ENCODE measurements at places on chromosomes 6 and 20. TPM values are rescaled to one million over a fixed set of nuclear protein-coding genes. Genes with fewer than 3 reads are reported as not detected.
A peak's percentile ranks its signal among the peaks of the same experiment; 100 is the strongest.

The TSHZ2 gene
- 24.9 TPM for total RNA-seq

The ULBP3 gene
- 0.75 TPM for total RNA-seq

DNA sequence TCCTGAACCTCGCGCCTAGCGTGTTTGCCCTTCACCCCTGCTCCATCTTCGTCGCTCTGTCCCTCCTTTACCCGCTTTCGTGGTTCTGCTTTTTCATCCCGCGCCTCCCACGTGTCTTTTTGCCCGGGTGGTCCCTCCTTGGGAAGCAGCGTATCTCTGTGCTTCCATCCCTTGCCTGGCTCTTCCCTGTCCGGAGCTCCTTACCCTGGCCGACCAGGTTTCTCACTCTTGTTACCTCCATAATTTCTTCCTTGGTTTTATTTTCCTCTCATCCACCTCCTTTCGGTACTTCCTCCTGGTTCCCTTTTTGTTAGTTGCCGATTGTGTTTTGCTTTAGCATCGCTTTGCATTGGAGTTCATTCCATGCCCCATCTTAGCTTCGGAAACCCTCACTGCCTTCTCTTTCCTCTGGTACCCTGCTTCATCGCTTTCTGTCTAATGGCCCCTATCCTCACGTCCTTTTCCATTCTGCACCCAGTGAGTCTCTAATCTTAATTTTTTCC, 735 bp downstream of the FAM135A start:
- H3K27me3 ChIP-seq: no peaks in the 10 kb centered on the region
- H3K27ac ChIP-seq: no peak overlapping the region
- H3K4me1 ChIP-seq: no peaks in the 10 kb centered on the region
- H3K4me3 ChIP-seq: peak overlapping the region; percentile 88
- no peak for DNase-seq

GRCh38 chr6:38051819-38052434, 232.4 kb downstream of the ZFAND3 start:
- DNase-seq: no peak
- H3K27ac ChIP-seq: no peak overlapping the region
- H3K27me3 ChIP-seq: no peaks in the 10 kb centered on the region
- H3K4me1 ChIP-seq: no peaks in the 10 kb centered on the region
- no peak overlapping the region for H3K4me3 ChIP-seq
- H3K36me3 ChIP-seq: no peaks in the 10 kb centered on the region

DNA sequence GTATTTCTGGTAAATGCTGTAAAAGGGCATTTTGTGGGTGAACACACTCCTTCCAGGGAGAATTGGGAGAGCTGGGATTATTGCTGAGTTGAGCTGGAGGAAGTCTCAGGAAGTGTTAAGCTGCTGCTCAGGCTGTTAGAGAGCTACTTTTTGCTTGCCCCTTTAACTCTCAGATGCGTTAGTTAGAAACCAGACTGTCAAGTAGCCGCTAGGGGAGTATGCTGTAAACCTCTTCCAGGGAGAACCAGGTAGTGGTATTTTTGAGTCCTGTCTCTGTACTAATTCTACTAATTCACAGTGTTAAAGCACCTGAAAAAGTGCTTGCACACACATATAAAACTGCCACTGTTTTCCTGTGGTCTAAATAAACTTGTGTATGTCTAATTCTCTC, 6.6 kb upstream of the GFRAL start:
- no peaks in the 10 kb centered on the region for H3K27me3 ChIP-seq
- no peak overlapping the region for H3K4me3 ChIP-seq
- H3K4me1 ChIP-seq: no peaks in the 10 kb centered on the region
- no peak for DNase-seq
- no peaks in the 10 kb centered on the region for H3K36me3 ChIP-seq

GRCh38 chr20:14986026-14986655, 648.7 kb upstream of the FLRT3 start:
- H3K27me3 ChIP-seq: no peaks in the 10 kb centered on the region
- peaks cover 2% of the 10 kb centered on the region for H3K4me1 ChIP-seq
- no peak overlapping the region for H3K27ac ChIP-seq
- H3K4me3 ChIP-seq: no peak overlapping the region
- H3K36me3 ChIP-seq: no peaks in the 10 kb centered on the region

DNA sequence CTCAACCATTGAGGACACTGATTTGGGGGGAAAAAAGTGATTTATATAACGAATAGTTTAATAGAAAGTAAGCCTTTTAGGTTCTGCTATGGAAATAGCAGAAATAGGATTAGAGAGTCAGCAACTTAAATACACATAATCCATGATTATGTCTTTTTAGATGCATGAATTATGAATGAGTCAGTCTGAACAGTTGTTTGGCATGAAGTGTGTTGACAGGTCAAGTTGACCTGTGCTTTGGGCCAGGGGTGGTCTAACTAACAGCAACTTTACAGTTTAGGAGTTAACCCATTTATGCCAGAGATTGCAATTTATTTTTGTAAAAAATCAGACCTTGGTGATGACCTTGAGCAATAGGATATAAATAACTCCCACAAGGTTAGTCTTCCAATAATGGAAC, 191.3 kb downstream of the MTFR2 start:
- no peaks in the 10 kb centered on the region for H3K27me3 ChIP-seq
- no peak overlapping the region for H3K27ac ChIP-seq
- no peak for DNase-seq
- no peaks in the 10 kb centered on the region for H3K36me3 ChIP-seq
- H3K4me3 ChIP-seq: no peak overlapping the region

DNA sequence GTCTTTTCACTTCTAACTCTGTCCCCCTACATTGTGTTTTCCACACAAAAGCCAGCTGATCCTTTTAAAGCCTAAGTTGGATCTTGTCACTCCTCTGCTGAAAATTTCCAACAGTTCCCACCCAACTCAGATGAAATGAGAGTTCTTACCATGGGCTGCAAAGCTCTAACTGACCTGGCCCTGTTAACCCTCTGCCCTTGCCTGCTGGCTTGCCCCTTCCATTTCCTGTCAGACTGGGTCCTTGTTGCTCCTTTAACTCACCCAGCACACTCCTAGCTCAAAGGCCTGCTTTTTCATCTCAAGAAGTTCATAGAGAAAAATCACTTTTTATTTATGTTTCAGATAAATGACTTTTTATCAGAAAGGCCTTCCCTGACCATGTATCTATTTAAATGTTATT, 66.5 kb upstream of the HEY2 start:
- H3K36me3 ChIP-seq: no peaks in the 10 kb centered on the region
- no peak for DNase-seq
- H3K27ac ChIP-seq: no peak overlapping the region
- H3K27me3 ChIP-seq: no peaks in the 10 kb centered on the region
- H3K4me3 ChIP-seq: no peak overlapping the region
- peaks cover 8% of the 10 kb centered on the region for H3K4me1 ChIP-seq

- no peaks in the 10 kb centered on the region for H3K27me3 ChIP-seq
- H3K4me1 ChIP-seq: no peaks in the 10 kb centered on the region
- no peak for DNase-seq
- H3K4me3 ChIP-seq: no peak overlapping the region
- H3K27ac ChIP-seq: no peak overlapping the region
These were observed 95.1 kb downstream of the IRAK1BP1 start for GRCh38 chr6:78962448-78962847.

GRCh38 chr6:87261534-87261933, 60.9 kb upstream of the SMIM8 start:
- no peaks in the 10 kb centered on the region for H3K27me3 ChIP-seq
- H3K27ac ChIP-seq: no peak overlapping the region
- no peak for DNase-seq
- no peak overlapping the region for H3K4me3 ChIP-seq
- H3K36me3 ChIP-seq: no peaks in the 10 kb centered on the region
- H3K4me1 ChIP-seq: no peaks in the 10 kb centered on the region

DNA sequence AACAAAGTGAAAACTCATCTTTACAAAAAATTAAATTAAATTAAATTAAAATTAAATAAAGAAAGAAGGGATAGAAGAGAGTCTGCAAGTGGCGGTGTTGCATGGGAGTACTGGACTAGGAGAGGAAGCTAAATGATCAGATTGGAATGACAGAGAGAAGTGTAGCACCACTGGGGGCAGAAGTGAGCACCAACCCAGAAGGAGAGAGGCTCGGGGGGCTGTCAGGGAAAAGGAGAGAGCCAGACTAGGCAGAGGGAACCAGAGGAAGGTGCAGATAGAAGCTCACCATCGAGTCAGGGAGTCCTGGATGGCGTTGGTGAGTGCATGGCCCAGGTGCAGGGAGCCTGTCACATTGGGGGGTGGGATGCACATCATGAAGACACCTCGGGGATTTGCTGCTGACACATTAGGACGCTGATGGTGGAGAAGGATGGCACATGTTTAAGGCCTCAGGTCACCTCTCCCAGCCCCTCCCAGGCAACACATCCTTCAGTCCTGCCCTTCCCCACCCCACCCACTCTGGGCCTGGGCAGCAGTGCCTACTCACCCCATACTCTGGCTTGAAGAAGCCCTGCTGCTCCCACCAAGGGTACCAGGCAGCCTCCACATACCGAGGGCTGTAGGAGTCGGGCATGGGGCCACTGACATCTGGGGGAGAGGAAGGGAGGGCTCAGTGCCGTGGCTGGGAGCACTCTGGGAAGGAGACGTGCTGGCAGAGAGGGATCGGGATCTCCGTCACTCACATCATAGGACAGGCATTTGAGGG, 4.0 kb downstream of the VARS1 start:
- H3K36me3 ChIP-seq: no peaks in the 10 kb centered on the region
- H3K27ac ChIP-seq: no peak overlapping the region
- no peaks in the 10 kb centered on the region for H3K27me3 ChIP-seq
- H3K4me1 ChIP-seq: no peaks in the 10 kb centered on the region
- DNase-seq: no peak

DNA sequence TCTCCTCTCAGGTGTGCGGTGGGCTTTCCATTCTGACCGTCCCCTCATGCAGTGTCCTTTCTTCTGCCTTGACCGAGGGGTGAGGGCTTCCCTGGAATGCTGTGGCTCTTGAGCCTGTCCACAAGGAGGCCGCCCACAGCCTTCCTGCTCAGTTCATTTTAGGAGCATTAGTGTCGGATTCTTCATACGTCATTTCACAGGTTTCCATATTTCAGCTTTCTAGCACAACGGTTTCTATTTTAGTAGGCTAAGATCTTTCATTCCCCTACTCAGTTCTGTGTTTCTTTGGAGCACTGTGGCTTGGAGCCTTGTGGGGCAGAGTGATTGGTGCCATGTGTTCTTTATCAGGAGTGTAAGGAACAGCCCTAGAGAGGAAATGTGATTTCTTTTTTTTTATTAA, 5.5 kb downstream of the PPP1R3G start:
- no peaks in the 10 kb centered on the region for H3K36me3 ChIP-seq
- no peaks in the 10 kb centered on the region for H3K4me1 ChIP-seq
- H3K27ac ChIP-seq: no peak overlapping the region
- H3K4me3 ChIP-seq: no peak overlapping the region
- no peaks in the 10 kb centered on the region for H3K27me3 ChIP-seq

- H3K4me1 ChIP-seq: peaks cover 5% of the 10 kb centered on the region
- no peak for DNase-seq
- H3K4me3 ChIP-seq: no peak overlapping the region
- H3K27me3 ChIP-seq: no peaks in the 10 kb centered on the region
These were observed 70.2 kb upstream of the CD93 start for GRCh38 chr20:23156170-23156841.

DNA sequence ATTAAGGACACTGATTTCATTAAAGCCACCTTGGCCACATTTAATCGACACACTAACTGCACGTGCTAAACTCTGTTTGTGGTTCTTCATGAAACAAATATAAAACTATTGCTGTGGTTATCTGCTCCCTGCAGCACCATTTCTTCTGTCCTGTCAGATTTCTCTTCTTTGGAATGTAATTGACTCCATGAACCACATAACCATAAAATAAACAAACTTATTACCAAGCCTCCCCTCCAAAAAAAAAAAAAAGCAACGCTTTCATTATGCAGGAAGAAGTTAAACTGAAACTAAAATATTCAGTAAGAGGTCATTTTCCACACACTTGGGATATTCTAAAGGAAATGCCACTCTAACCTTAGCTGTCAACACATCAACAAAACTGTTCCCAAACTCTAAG, 319.1 kb upstream of the NT5E start:
- no peak overlapping the region for H3K4me3 ChIP-seq
- no peaks in the 10 kb centered on the region for H3K27me3 ChIP-seq
- no peaks in the 10 kb centered on the region for H3K36me3 ChIP-seq
- H3K4me1 ChIP-seq: no peaks in the 10 kb centered on the region

GRCh38 chr20:25725639-25726038, 29.0 kb upstream of the ZNF337 start:
- H3K4me1 ChIP-seq: no peaks in the 10 kb centered on the region
- H3K27me3 ChIP-seq: no peaks in the 10 kb centered on the region
- DNase-seq: no peak
- H3K27ac ChIP-seq: no peak overlapping the region

DNA sequence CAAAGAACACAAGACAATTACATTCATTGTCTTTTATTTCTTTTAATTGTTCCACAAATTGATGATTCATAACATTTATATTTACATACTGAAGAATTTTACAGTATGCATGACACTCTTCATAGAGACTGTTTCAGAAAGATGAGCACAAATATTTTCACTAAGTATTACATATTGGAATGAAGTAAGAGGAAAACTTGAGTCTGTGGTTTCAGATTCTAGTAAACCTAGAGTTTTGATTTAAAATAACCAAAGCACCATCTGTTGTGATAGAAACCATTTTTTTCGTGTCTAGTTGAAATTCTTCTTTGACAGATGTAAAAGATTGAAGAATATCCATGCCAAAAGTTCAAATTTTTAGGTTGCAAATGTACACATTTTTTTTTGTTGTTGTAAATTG, 32.1 kb upstream of the OPN5 start:
- no peaks in the 10 kb centered on the region for H3K36me3 ChIP-seq
- no peaks in the 10 kb centered on the region for H3K27me3 ChIP-seq
- H3K27ac ChIP-seq: no peak overlapping the region
- DNase-seq: no peak
- no peak overlapping the region for H3K4me3 ChIP-seq
- no peaks in the 10 kb centered on the region for H3K4me1 ChIP-seq

DNA sequence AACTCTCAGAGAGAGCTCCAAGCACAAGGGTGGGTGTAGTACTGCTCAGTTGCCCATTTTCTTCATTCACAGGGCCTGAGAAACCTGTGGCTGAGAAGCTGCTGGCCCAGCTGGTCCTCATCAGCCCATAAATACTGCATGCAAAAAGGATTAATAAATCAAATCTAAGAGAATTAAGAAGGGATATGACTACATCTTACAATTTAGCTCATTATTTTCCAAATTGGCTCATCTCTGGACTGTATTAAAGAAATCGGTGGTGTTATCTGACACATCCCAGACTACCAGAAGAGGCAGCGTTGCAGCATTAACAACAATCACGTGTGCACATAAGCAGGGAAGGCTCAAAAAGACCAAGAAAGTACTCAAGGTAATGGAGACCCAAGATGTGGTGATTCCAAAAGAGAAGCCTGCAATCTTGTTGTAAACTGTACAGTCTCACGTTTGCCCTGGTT, 90.7 kb downstream of the CD24 start:
- no peaks in the 10 kb centered on the region for H3K36me3 ChIP-seq
- no peaks in the 10 kb centered on the region for H3K27me3 ChIP-seq

- H3K4me3 ChIP-seq: no peak overlapping the region
- no peak overlapping the region for H3K27ac ChIP-seq
- no peak for DNase-seq
- H3K36me3 ChIP-seq: no peaks in the 10 kb centered on the region
- no peaks in the 10 kb centered on the region for H3K4me1 ChIP-seq
- H3K27me3 ChIP-seq: no peaks in the 10 kb centered on the region
These were observed 34.8 kb upstream of the NUP153 start for GRCh38 chr6:17741507-17741906.

Data from aorta (tissue), 5 donors.